ENCODE measurements at places on chromosomes 16 and 17.

GRCh38 chr16:84334058-84334457, 34.3 kb upstream of the ATP2C2 start:
- DNase-seq, result no peak

DNA sequence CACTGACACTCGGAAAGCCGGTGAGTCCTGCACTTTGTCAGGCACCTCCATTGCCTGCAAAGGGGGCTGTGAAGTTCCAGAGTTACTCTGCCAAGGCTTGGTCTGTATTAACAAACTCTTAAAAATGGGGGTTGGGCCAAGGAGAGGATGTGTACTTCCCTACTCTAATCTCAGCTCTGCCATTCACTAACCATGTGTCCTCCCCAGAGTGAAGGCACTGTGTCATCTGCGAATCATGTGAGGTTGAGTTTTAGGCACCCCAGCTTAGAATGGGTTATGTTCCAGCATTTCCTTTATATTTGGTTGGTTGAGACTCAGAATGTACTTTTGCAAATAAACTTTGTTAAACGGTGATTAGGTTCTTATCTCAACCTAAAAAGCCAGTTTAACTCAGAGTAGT, 24.9 kb downstream of the ERCC4 start:
- peak; percentile 38 for DNase-seq

- DNase-seq, result no peak
These were observed 31.6 kb upstream of the LRRC37A3 start for GRCh38 chr17:64950871-64951270.

DNA sequence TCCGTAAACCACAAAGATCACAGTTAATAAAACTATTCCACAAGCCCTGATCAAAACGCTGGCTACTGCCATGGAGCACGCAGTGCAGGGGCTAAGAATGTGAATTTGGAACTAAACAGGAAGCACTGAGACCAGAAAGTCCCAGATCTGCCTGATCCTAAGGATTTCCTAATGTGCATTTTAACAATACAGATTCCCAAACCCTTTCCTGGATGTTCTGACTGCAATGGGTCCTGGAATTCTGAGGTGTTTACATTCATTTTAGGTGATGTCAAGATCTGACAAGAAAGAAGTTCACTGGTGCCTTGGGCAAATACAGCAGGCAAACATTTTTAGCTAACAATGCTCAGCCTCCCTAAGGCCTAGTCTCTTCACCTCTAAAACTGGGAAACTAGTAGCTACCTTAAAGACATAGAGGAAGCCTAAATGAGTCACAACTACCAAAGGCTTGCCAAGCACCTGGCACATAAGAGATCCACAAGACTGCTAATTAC, 10.3 kb downstream of the NSMCE1 start:
- no peak for DNase-seq

DNA sequence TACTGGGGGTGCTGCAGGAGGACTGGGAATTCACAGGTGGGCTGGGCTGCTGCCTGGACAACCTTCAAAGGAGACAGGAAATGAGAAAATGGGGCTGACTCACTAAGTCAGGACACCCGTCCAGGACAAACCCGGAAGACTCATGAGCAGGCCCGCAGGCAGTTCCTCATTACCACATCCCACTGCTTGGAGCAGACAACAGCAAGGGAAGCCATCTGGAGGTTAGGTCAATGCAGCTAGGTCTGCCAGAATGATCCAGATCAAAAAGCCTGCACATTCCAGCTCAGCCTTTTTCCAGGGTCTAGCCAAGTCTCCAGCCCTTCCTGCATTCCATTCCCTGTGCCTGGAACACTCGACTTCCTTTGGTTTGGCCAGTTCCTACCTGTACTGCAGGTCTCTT, 536.5 kb upstream of the CDH11 start:
- DNase-seq, result no peak
